ENCODE measurements at places on chromosomes 4 and X. TPM values are rescaled to one million over a fixed set of nuclear protein-coding genes. Genes with fewer than 3 reads are reported as not detected.

GRCh38 chr4:10082047-10082446, 34.6 kb downstream of the WDR1 start:
- no peak for DNase-seq

Gene CT45A1
- total RNA-seq = not detected

- no peak for DNase-seq
Observed at GRCh38 chrX:139063364-139063763, 351.8 kb upstream of the FGF13 start.

Gene ADAD1
- not detected for total RNA-seq

- no peak for DNase-seq
Observed at GRCh38 chr4:69907151-69907550, 23.7 kb upstream of the CSN1S1 start.

- DNase-seq = no peak
Observed at GRCh38 chr4:101198682-101199339, 148.5 kb downstream of the PPP3CA start.

- no peak for DNase-seq
Observed at GRCh38 chr4:20615486-20616260, 84.6 kb upstream of the PACRGL start.

DNA sequence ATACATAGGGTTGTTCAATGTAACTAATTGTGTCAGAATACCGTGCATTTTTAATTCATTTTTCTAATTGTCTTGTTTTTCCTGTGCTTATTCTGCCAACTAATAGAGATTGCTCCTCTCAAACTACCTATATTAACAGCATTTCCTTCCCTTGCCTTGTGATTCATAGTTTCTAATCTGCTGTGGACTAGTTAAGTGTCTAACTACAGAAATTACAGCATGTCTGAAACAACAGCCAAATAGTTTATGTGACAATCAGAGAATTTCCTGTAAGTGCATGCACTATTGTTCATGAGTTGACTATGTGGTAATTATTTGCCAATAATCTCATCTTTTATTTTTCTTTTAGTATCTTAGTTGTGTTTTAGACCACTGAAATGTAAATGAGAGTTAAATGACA, 4.1 kb upstream of the SEC24B start:
- DNase-seq = no peak

DNA sequence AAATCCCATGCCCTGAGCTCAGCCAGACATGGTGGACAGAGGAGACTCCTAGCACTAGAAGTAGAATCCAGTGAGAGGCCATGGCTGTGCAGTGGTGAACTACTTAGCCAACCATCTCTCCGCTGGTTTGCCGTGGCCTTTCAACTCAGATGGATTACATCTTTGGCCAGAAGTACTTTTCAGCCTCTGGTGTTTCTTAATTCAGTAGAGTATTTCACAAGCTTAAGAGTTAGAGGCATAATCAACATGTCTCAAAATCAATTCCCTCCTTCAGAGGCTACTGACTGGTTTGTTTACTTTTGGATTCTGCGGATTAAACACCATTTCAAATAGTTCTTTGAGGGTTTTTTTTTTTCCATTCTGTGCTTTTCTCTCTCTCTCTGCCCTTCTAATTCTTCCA, 91.1 kb upstream of the PGRMC2 start:
- DNase-seq = no peak

GRCh38 chr4:186144198-186144945, 39.9 kb downstream of the FAM149A start:
- DNase-seq = no peak

DNA sequence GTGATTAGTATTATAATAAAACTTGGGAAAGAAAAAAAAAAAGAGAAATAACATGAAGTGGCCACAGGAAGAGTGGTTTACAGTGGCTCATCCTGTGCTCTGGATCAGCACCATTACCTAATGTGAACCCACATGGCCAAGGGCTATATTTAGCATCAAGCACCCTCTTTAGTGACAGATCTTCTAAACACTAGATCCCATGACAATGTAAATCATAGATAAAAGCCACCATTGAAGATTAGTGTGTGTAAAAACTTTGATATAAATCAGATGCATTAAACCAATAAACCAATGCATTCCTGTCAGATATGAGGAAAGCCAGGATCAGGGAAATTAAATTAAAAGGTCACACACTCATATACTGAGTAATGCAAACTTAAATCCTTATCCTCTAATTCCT, 400.6 kb upstream of the MAGEB18 start:
- DNase-seq = no peak

Gene TKTL2
- total RNA-seq = not detected

Gene HTR2C
- not detected for total RNA-seq

GRCh38 chrX:53354669-53355068, 67.8 kb downstream of the SMC1A start:
- no peak for DNase-seq

Gene HS3ST1
- total RNA-seq = 5.5 TPM

Gene LPAR4
- total RNA-seq = 0.60 TPM

- DNase-seq = no peak
Observed at GRCh38 chr4:88104902-88105610, 53.4 kb downstream of the ABCG2 start.

Gene CCDC160
- total RNA-seq = 0.22 TPM

DNA sequence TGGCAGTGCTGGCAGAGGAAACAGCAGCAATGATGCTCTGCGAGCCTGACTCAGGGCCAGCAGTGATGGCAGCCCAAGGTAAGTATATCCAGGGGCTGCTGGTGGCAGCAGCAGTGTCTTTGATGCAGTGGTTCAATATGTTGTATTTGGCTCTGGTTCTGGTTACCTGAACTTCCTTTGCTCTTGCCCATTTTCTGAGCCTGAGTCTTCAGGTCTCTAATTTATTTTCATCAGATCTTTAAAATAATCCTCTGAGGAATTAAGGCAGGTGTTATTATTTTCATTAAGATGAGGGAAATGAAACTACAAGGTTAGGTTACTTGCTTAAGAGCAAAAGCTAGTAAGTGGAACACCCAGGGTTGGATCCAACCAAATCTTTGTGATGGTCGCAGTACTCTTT, 102.8 kb upstream of the BMP2K start:
- no peak for DNase-seq

Gene NSD2
- 114 TPM for total RNA-seq

DNA sequence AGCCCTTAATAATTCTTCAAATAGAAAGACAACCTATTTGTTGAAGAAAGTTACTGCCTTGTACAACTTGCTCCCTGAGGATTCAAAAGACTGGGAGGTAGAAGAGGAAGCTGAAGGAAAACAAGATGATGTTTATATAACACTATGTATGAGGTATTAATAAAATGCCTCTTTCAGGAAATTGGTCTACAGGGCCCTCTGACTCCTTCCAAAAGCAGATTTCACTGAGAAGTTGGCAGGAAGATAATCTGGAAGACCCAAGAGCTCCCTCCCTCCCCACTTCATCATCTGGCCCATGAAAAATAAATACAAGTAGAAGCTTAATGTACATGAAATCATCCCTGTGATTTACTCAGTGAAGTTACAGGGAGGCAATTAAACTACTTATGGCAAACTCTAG, 107.5 kb upstream of the MAGEC2 start:
- no peak for DNase-seq

GRCh38 chr4:107248571-107248970, 212.5 kb upstream of the DKK2 start:
- DNase-seq = no peak

DNA sequence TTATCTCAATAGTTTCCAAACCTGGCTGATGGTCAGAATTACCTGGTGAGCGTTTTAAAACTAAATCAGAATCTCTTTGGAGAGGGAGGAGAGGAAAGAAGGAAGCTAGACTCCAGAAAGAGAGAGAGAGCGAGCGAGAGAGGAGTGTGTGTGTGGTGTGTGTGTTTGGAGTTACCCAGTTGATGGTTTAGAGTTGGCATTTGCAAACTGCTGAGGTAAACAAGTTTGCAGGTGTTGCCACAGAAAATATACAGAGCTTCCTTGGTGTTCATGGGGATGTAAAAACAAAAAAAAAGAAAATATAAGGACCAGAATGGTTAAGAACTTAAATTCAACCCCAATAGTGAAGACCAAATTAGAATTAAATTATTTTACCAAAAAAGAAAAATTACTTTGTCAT, 26.4 kb upstream of the LAP3 start:
- DNase-seq = no peak

DNA sequence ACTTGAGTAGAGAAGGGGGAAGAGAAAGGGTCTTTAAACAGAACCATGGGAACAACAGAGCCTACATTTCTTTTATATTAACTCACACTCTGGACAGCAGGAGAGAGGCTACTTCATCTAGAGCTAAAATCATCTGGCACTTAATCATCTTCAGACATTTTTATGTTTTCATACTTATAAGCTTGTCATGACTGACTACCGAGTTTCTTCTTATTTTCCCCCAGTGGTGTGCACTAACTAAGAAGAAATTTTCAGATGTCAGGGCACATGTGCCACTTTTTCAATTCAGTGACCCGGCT, 11.8 kb upstream of the RTL5 start:
- no peak for DNase-seq
